ENCODE measurements at places on chromosomes 1 and 21.
A peak's percentile ranks its signal among the peaks of the same experiment; 100 is the strongest.

- DNase-seq, result no peak
Measured at GRCh38 chr1:163036671-163037070, 32.5 kb upstream of the RGS4 start.

DNA sequence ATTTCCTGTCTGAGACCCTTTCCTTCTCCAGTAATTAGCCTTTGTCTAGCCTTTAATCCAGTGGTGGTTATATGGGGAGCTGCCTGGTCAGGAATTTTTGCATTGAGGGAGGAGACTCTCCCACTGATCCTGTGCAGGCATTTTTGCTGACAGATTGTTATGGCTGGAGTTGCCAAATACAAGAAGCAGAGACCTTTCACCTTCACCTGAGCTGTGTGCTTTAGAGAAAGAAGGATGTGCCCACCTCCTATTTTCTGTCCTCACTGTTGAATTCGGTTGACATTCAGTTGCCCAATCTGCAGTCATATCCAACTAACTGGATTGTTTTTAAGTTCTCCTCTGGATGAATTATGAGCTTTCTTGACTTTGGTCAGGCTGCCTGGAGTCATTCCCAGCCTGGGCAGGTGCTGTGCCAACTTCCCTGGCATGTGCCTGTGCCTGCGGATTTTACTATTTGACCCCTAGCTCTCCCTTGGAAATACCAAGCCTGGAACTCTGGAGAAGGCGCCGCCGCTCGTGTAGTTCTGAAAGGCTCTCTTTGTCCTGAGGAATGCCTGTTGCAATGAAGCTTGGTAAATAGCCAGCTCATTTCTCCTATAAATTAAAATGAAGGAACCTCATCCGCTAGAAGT lies 143.9 kb downstream of the NOS1AP start:
- DNase-seq, result peak; percentile 51

- no peak for DNase-seq
Measured at GRCh38 chr1:161137881-161138280, 5.4 kb upstream of the DEDD start.

- no peak for DNase-seq
Measured at GRCh38 chr21:39852726-39853500, 14.3 kb upstream of the PCP4 start.

GRCh38 chr1:27428316-27429028 lies 36.0 kb downstream of the GPR3 start:
- peak; percentile 48 for DNase-seq

GRCh38 chr1:109636201-109636952 lies 16.7 kb downstream of the AMPD2 start:
- no peak for DNase-seq

DNA sequence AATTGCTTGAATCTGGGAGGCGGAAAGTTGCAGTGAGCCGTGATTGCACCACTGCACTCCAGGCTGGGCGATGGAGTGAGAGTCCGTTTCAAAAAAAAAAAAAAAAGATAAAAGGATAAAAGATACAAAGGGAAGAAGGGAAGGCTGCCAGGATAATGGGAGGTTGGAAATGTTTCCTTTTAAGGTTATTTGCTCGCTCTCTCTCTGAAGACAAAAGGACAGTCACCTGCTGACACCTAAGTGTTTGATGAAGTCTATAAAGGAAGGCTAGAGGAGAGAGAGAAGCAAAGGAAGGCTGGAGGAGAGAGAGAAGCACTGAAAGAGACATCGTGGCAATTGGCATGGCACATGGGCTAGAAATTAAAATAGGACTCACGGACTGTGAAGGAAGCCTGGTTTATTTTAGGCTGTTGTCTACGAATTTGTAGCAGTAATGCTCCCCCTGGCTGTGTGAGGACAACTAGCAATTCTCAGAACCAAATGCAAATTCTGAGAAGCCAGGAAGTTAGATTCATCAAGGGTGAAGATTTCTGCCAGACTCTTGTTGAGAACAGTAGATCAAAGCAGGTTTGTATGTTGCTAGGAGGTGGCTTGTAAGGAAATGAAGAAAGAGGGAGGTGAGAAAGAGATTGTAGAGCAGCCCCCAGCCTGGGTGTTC lies 154.2 kb downstream of the ZP4 start:
- no peak for DNase-seq

DNA sequence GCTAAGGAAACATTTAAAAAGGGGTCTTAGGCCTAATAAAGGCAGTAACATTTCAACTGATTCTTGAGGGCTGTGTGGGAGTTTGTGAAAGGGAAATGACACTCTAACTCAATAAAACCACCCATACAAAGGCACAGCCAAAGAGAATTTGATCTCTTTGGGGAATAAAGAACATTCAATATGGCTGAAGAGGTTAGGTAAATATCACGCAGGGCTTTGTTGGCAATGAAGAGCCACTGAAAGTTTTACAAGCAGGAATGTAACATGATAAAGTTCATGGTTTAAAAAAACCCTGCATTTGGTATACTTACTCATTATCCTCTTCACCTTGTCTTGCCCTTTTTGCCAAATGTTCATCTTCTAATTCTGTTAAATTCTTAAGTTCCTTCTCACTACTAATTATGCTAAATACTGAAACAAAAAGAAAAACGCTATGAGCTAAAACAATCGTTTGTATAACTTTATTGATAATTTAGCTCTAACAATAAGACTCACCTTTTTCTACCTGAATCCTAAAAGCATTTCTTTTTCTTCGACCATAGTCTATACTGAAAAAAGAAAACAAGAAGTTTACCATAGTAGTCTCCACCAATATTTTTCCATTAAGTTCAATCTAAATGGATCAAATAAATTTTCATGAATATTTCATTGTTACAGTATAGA lies 12.5 kb downstream of the NVL start:
- DNase-seq, result no peak

DNA sequence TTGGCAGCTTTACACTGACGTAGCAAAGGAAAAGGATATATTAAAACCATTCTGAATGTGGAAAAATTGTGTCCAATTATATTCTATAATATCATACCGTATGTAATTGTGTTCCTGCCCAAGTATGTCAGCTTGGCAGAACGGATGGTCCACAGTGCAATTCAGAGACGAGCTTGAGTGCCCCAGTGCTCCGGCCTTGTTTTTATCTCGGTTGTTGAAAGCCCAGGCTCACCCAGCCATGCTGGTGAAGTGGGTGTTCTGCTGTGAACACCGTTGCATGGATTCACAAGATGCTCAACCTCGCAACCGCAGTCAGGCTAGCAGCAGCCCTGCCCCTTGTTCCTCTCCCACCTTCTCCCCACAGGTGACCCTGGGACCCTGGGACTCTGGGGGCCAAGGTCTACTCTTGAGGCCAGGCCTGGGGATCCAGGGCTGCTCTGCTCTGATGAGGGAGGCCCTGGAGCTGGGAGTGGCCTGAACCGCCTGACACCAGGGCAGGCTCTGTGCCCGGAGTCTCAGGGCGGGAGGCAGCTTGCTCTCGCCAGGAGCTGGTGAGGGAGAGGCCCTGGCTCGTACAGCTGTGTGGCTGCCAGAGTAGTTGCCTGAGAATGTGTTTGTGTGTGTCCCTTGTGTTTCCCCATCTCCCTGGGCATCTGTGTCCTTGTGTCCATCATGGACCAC lies 11.2 kb downstream of the PTPRF start:
- peak; percentile 84 for DNase-seq

DNA sequence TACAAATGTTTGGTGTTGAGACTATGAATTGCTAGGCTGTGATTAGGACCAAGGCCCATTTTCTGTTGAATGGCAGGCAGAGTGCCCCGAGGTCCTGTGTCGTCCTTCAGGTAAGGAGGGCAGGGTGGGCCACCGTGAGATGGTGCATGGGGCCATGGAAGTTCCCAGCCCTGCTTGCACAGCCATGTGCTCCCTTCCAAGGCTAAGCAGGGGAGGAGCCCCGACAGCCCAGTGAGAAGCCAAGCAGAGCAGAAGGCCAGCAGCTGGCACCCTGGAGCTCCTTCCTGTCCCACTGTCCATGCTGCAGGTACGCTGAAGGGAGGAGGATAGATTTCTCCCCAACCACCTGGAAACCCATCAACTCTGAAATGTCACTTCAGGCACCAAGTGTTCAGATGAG lies 8.2 kb upstream of the NUAK2 start:
- DNase-seq, result no peak

DNA sequence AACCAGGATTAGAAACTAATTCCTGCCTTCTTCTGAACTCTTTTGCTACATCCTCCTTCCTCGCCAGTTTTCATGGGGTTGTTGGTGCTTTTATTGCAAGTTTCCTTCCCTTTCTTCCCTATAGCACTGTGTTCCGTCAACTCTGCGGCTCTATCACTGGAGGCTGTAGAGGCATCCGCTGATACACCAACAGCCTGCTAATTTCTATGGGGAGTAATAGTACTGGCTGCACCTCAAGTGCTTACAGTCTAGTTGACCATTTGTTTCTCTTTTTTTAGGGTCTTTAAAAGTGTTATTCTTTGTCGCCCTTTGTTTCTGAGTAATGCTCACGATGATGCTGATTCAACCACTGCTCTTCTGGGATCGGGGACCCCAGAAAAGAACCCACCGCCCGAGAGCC lies 746 bp downstream of the MIS18A start:
- no peak for DNase-seq

- no peak for DNase-seq
Measured at GRCh38 chr1:107952989-107953388, 12.0 kb downstream of the VAV3 start.

DNA sequence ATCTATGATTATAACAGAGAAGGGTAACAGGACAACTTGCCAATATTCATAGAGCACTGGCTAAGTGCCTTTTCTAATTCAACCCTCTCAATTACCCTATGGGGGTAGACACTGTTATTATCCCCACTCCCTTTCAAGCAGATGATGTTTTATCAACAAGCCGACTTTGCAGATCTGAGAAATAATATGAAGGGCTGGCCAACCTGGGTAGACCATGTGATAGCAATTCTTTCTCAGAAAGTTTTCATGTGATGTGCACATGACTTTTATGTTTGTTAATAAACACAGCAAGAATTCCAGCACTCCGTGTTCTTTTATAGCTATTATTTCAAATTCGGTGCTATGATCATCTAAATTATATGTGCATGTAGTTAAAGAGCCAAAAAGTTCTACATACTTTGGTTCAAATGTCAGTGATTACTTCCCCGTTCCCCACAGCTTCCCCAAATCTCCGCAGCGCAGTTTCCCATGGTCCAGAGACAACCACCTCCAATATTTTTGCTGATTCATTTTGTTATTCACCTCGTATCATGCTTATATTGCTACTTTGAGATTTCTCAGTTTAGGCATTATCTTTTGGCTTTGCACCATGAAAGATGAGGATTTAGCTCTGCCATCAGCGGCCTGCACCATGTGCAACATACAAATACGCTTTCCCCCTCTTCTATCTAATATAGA lies 96.7 kb upstream of the GADD45A start:
- no peak for DNase-seq
